Activated naive CD8-positive, alpha-beta T cell treated with anti-CD3 and anti-CD28 coated beads, Interleukin-2, amount 10 ng/mL, durations not matched to agents 7 days and 5 days (primary cell): ENCODE measurements at places on chromosomes 1 and 21.

DNA sequence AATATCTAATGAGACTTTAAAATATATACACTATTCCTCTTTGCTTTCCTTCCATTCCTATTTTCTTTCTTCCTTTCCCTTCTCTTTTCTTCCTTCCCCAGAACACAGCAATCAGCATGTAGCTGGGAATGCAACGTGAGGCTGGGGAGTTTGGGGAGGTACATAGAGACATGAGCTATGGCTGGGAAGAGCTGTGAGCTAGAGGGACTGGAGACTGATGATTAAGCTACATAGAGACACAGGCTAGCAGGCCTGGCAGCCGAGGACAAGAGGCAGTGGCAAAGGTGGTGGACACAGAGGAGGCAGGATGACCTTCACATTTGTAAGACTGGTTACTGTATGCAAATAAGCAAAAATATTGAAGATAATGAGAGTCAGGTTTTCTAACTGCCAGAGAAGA lies 7.5 kb downstream of the LPAR3 start:
- H3K4me1 ChIP-seq, result peaks cover 16% of the 10 kb centered on the region
- H3K4me3 ChIP-seq, result no peak overlapping the region
- H3K36me3 ChIP-seq, result peaks cover 23% of the 10 kb centered on the region
- DNase-seq, result no peak
- H3K27ac ChIP-seq, result no peak overlapping the region

DNA sequence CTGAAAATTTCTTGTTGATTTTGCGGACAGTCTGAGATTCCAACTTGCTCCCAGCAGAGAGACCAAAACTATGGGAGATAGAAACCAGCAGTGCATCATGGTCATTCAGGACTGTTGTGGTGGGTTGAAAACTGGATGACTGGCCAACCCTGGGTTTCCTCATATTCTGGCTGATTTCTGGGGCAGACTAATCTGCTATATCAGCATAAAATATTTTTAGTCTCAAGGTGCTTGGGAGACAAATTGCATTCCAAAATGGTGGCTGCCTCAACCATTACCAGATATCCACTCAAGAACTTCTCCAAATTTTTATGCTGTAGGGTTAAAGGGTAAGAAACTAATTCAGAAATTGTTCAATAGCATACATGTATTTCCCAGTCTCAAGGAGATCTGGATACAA lies 434.0 kb downstream of the BRINP3 start:
- no peak for DNase-seq
- H3K27ac ChIP-seq, result no peak overlapping the region
- no peaks in the 10 kb centered on the region for H3K36me3 ChIP-seq
- H3K27me3 ChIP-seq, result no peaks in the 10 kb centered on the region
- H3K4me3 ChIP-seq, result no peak overlapping the region

GRCh38 chr1:154730986-154731489 lies 123.1 kb upstream of the ADAR start:
- no peak for DNase-seq
- no peaks in the 10 kb centered on the region for H3K36me3 ChIP-seq
- H3K4me1 ChIP-seq, result peaks cover 29% of the 10 kb centered on the region
- no peak overlapping the region for H3K4me3 ChIP-seq

DNA sequence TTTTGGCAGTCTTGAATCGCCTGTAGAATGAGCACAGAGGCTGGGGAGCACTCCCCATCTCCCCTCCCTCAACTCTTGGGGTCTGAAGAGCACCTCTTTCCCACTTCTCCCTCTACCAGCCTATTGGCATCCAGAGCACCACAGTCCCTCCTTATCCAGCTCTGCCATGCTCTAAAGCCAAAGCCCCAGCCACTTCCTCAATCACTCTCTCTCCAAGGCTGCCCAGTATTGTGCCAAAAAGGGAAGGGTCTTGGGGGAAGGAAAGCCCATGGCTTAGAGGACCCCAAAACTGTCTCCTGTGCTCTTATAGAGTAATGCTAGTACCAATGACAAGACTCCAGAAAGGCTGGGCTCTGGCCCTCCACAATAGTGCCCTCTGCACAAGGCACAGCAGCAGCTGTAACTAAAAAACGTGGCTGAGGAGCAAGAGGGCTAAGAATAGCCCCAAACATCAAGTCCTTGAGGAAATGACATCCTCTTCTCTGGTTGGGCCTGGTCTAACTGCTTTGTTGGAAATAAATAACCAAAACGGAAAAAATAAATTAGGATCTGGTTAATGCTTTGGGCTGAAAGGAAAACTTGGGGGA lies 28.4 kb downstream of the SLC27A3 start:
- no peaks in the 10 kb centered on the region for H3K27me3 ChIP-seq
- H3K4me1 ChIP-seq, result peaks cover 31% of the 10 kb centered on the region
- H3K4me3 ChIP-seq, result peak overlapping the region; percentile 9
- H3K27ac ChIP-seq, result peak overlapping the region; percentile 68
- H3K36me3 ChIP-seq, result peaks cover 24% of the 10 kb centered on the region
- no peak for DNase-seq

GRCh38 chr1:185567440-185567839 lies 166.8 kb upstream of the HMCN1 start:
- H3K4me1 ChIP-seq, result peaks cover 40% of the 10 kb centered on the region
- peaks cover 11% of the 10 kb centered on the region for H3K36me3 ChIP-seq
- H3K4me3 ChIP-seq, result peak overlapping the region; percentile 73
- DNase-seq, result no peak
- peak overlapping the region; percentile 87 for H3K27ac ChIP-seq
- H3K27me3 ChIP-seq, result no peaks in the 10 kb centered on the region

GRCh38 chr1:162196387-162196786 lies 126.9 kb downstream of the NOS1AP start:
- no peaks in the 10 kb centered on the region for H3K4me1 ChIP-seq
- DNase-seq, result no peak
- H3K4me3 ChIP-seq, result no peak overlapping the region
- H3K27me3 ChIP-seq, result peaks cover 5% of the 10 kb centered on the region
- no peaks in the 10 kb centered on the region for H3K36me3 ChIP-seq

- no peak overlapping the region for H3K4me3 ChIP-seq
- H3K27me3 ChIP-seq, result no peaks in the 10 kb centered on the region
- H3K27ac ChIP-seq, result no peak overlapping the region
- H3K4me1 ChIP-seq, result no peaks in the 10 kb centered on the region
Observed at GRCh38 chr1:189496768-189497167, 980.9 kb downstream of the BRINP3 start.

- no peak overlapping the region for H3K27ac ChIP-seq
- peaks cover 2% of the 10 kb centered on the region for H3K27me3 ChIP-seq
- H3K36me3 ChIP-seq, result no peaks in the 10 kb centered on the region
- DNase-seq, result no peak
- H3K4me1 ChIP-seq, result peaks cover 2% of the 10 kb centered on the region
- H3K4me3 ChIP-seq, result no peak overlapping the region
Observed at GRCh38 chr21:31599563-31599962, 59.9 kb upstream of the SOD1 start.

DNA sequence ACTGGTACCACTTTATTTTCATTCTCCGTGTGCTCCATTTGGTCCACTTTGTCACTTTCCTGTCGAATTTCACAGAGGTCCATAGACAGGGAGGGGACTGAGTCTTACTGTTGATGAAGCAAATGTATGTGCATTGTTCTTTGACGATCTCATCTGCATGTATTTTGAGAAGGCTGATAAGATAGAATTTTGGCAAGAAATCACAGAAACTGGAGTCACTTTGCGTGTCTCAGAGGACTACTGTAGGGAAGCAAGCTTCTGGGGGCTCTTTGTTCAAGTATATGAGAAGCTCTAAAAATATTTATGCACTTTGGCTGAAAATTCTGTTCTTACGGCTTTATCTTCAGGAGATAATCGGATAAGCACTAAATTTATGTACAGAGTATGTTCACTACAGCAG lies 78.1 kb downstream of the PCBP3 start:
- no peak overlapping the region for H3K27ac ChIP-seq
- H3K4me3 ChIP-seq, result no peak overlapping the region
- no peaks in the 10 kb centered on the region for H3K36me3 ChIP-seq

- DNase-seq, result no peak
- H3K27me3 ChIP-seq, result no peaks in the 10 kb centered on the region
- H3K4me1 ChIP-seq, result no peaks in the 10 kb centered on the region
- no peaks in the 10 kb centered on the region for H3K36me3 ChIP-seq
Observed at GRCh38 chr1:219566951-219567947, 45.7 kb downstream of the ZC3H11B start.

- H3K27me3 ChIP-seq, result no peaks in the 10 kb centered on the region
- no peaks in the 10 kb centered on the region for H3K4me1 ChIP-seq
- H3K27ac ChIP-seq, result no peak overlapping the region
- no peak overlapping the region for H3K4me3 ChIP-seq
- DNase-seq, result peak; percentile 12
Observed at GRCh38 chr1:145895471-145895870, 9.8 kb upstream of the ANKRD35 start.

DNA sequence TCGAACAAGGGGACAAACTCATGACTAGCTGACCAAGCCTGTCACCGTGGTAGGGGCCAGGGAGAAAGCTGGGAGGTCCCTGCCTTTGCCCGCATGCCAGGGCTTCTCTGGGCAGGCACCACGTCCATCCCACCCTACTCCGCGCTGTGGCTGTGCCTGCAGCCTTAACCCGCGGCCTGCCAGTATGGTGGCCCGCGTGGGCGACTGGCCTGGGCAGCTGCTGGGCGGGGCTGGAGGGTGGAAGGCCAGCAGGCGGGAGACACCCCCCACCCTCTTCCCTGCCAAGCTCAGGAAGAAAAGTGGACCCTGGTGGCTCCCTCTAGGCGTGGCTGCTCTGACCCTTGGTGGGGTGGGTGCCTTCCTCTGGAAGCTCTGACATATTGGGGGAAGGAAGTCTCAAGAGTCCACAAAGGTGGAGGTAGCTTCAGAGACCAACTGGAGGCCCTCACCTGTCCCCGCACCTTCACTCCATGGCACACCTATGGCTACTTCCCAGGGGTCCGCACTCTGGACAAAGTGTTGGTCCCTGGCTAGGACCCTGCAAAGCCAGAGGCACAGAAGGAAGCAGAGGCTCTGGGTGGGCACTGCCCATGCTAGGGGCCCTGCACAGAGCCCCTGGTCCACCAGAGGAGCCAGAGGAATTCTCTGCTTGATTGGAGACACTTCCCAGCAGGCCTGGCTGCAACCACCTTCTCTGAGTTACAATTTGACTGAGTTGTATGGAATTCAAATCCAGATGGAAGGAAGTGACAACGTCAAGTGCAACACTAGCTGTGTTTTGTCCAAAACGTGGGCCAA lies 3.3 kb upstream of the SKI start:
- H3K36me3 ChIP-seq, result peaks cover 2% of the 10 kb centered on the region
- H3K27me3 ChIP-seq, result peaks cover 15% of the 10 kb centered on the region
- DNase-seq, result no peak
- no peak overlapping the region for H3K4me3 ChIP-seq

- no peak for DNase-seq
- peaks cover 2% of the 10 kb centered on the region for H3K36me3 ChIP-seq
- no peak overlapping the region for H3K27ac ChIP-seq
Observed at GRCh38 chr1:235069577-235070563, 58.8 kb downstream of the TOMM20 start.

GRCh38 chr1:205735218-205735617 lies 14.8 kb downstream of the NUCKS1 start:
- H3K4me3 ChIP-seq, result no peak overlapping the region
- no peaks in the 10 kb centered on the region for H3K27me3 ChIP-seq
- H3K27ac ChIP-seq, result no peak overlapping the region
- peaks cover 17% of the 10 kb centered on the region for H3K4me1 ChIP-seq
- no peak for DNase-seq

DNA sequence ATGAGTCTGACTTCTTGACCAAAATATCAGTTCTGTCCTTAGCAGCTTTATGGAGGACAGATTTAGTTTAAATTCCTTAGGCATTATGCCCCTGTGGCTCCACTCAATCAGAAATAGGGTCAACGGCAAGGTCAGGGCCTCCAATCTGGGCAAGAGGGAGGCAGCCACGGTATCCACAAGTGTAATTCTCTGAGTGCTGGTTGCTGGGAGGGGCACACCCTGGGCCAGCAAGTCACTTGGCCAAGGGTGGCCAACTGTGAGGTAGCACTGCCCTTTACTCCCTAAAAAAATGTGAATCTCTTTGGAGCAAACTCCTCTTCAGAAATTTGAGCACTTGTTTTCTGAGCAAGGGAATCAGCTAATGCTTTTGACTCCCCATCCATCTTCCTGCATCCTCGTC lies 12.8 kb downstream of the SPATA46 start:
- peaks cover 8% of the 10 kb centered on the region for H3K27me3 ChIP-seq
- H3K4me1 ChIP-seq, result no peaks in the 10 kb centered on the region
- no peak for DNase-seq
- H3K4me3 ChIP-seq, result no peak overlapping the region
- no peak overlapping the region for H3K27ac ChIP-seq
- no peaks in the 10 kb centered on the region for H3K36me3 ChIP-seq

GRCh38 chr1:46689356-46689755 lies 17.7 kb downstream of the TEX38 start:
- H3K36me3 ChIP-seq, result peaks cover 31% of the 10 kb centered on the region
- H3K27ac ChIP-seq, result no peak overlapping the region
- peaks cover 23% of the 10 kb centered on the region for H3K4me1 ChIP-seq
- no peak for DNase-seq
- H3K4me3 ChIP-seq, result no peak overlapping the region

GRCh38 chr1:243414152-243414494 lies 158.3 kb downstream of the SDCCAG8 start:
- no peaks in the 10 kb centered on the region for H3K27me3 ChIP-seq
- H3K4me1 ChIP-seq, result peaks cover 25% of the 10 kb centered on the region
- no peak for DNase-seq
- no peak overlapping the region for H3K4me3 ChIP-seq
- H3K27ac ChIP-seq, result peak overlapping the region; percentile 58

DNA sequence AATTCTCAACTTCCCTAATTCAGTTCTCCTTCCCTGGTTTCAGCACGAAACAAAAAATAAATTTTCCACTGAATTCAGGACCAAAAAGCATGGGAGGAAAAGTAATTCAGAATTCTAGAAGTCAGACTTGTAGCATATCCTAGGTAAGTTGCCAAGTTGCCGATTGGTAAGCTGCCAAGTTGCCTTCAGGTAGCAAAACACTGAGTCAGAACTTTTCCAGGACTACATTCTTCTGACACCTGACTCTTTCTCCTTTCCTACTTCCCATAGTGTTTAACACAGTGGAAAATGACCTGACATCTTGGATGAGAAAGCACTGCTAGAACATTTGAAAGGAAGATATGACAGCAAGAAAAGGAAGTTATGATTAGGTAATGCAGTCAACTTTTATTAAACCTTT lies 322.8 kb downstream of the SPATA17 start:
- no peak overlapping the region for H3K27ac ChIP-seq
- no peaks in the 10 kb centered on the region for H3K27me3 ChIP-seq
- no peak for DNase-seq
- H3K36me3 ChIP-seq, result no peaks in the 10 kb centered on the region

DNA sequence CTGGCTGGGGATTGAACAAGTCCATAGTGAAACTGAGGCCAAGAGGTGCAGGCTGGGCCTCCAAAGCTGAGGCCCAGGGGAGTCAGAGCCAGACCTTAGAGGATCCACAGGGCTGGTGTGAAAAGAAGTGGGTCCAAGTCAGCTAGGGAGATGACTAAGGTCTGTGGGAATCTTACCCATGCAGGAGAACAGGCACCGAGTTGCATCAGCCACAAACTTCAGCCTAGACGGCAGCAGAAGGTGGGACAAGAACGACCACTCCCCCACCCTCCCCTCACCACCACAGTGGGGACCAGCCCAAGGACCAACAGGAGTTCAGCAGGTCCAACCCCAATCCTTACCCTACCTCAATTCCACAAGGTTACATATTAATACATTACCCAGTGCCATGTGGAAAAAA lies 282.3 kb downstream of the TTLL7 start:
- no peak overlapping the region for H3K27ac ChIP-seq
- H3K27me3 ChIP-seq, result no peaks in the 10 kb centered on the region
- DNase-seq, result no peak
- no peaks in the 10 kb centered on the region for H3K36me3 ChIP-seq
- H3K4me1 ChIP-seq, result no peaks in the 10 kb centered on the region
